ENCODE measurements at places on chromosomes 5 and 9. TPM values are rescaled to one million over a fixed set of nuclear protein-coding genes. Genes with fewer than 3 reads are reported as not detected.

- H3K27me3 ChIP-seq: no peaks in the 10 kb centered on the region
- no peaks in the 10 kb centered on the region for H3K36me3 ChIP-seq
- H3K27ac ChIP-seq: no peak overlapping the region
- no peak overlapping the region for H3K4me3 ChIP-seq
Observed at GRCh38 chr9:10661376-10661775, 48.6 kb upstream of the PTPRD start.

GRCh38 chr5:149824846-149825245 is 94.7 kb downstream of the PPARGC1B start:
- no peak for DNase-seq
- no peak overlapping the region for H3K4me3 ChIP-seq
- H3K27me3 ChIP-seq: no peaks in the 10 kb centered on the region

GRCh38 chr9:35611230-35611797 is 6.3 kb downstream of the TESK1 start:
- DNase-seq: peak; percentile 79
- no peak overlapping the region for H3K27ac ChIP-seq
- peaks cover 92% of the 10 kb centered on the region for H3K36me3 ChIP-seq
- H3K4me1 ChIP-seq: peaks cover 99% of the 10 kb centered on the region
- H3K27me3 ChIP-seq: no peaks in the 10 kb centered on the region
- no peak overlapping the region for H3K4me3 ChIP-seq

GRCh38 chr5:160352308-160352707 is 18.1 kb downstream of the C1QTNF2 start:
- H3K27me3 ChIP-seq: no peaks in the 10 kb centered on the region
- peaks cover 8% of the 10 kb centered on the region for H3K4me1 ChIP-seq
- DNase-seq: no peak
- H3K4me3 ChIP-seq: no peak overlapping the region
- H3K36me3 ChIP-seq: no peaks in the 10 kb centered on the region

DNA sequence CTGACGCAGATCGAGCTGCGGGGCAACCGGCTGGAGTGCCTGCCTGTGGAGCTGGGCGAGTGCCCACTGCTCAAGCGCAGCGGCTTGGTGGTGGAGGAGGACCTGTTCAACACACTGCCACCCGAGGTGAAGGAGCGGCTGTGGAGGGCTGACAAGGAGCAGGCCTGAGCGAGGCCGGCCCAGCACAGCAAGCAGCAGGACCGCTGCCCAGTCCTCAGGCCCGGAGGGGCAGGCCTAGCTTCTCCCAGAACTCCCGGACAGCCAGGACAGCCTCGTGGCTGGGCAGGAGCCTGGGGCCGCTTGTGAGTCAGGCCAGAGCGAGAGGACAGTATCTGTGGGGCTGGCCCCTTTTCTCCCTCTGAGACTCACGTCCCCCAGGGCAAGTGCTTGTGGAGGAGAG is 4.6 kb upstream of the PHYHD1 start:
- H3K27ac ChIP-seq: peak overlapping the region; percentile 80
- no peak for DNase-seq
- no peaks in the 10 kb centered on the region for H3K27me3 ChIP-seq
- H3K4me3 ChIP-seq: no peak overlapping the region

DNA sequence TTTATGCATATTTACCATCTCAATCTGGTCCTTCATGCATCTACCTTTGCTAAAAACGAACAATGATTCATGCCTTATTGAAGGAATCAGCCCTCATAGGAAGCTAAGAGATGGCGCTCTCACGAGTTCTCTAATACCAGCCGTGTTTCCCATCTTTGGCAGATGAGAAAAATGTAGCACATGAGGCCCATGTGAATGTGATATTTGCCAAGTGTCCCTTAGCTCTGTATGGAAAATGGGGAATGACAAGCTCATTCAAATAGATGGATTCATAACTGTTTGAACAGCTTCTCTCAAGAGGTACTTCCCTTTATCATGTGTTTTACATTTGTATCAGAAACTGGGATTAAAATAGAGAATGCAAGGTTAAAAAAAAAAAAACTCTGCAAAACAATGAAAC is 66.1 kb downstream of the TTC39B start:
- no peak for DNase-seq
- no peaks in the 10 kb centered on the region for H3K36me3 ChIP-seq
- H3K4me3 ChIP-seq: no peak overlapping the region
- H3K27me3 ChIP-seq: no peaks in the 10 kb centered on the region

DNA sequence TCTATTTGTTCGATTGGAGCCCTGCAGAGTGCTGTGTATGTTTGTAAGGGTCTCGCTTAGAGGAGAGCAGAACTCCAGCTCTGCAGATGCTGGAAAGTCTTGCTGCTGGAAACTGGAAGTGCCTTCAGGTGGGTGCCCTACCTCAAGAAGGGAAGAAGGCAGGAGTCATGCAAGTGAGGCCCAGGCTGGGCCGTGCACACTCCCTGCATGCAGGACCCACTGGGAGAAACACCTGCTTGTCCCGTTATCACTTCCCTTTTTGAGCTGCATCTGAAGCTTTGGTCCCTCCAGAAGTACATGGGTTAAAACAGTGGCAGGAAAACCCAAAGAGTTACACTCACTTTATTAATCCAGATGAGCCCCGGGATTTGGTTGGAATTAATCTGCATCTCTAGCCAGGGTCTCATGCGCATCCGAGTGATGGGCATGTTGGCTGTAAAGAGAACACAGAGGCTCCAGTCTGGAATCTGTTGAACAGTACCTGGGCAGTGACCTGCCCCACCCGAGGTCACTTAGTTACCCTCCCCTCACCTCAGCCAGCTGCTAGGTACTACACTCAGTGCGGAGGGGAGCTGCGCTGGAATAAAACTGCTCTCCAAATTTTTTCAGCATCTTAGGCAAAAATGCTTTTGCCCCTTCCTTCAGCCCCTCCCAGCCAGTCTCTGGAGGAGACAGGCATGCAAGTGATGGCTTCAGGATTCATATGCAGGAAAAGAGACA is 1.4 kb downstream of the IRF1 start:
- H3K36me3 ChIP-seq: peaks cover 49% of the 10 kb centered on the region
- H3K27ac ChIP-seq: peak overlapping the region; percentile 100
- peaks cover 85% of the 10 kb centered on the region for H3K4me1 ChIP-seq
- no peaks in the 10 kb centered on the region for H3K27me3 ChIP-seq
- peak; percentile 78 for DNase-seq

Gene TLE1
- 110 TPM for total RNA-seq

Gene AGTPBP1
- total RNA-seq: 48.3 TPM

Gene SPINK13
- not detected for total RNA-seq

Gene LIFR
- 73.6 TPM for total RNA-seq
